HCT116 (cell line): ENCODE measurements at places on chromosomes 5 and 9. TPM values are rescaled to one million over a fixed set of nuclear protein-coding genes. Genes with fewer than 3 reads are reported as not detected.

DNA sequence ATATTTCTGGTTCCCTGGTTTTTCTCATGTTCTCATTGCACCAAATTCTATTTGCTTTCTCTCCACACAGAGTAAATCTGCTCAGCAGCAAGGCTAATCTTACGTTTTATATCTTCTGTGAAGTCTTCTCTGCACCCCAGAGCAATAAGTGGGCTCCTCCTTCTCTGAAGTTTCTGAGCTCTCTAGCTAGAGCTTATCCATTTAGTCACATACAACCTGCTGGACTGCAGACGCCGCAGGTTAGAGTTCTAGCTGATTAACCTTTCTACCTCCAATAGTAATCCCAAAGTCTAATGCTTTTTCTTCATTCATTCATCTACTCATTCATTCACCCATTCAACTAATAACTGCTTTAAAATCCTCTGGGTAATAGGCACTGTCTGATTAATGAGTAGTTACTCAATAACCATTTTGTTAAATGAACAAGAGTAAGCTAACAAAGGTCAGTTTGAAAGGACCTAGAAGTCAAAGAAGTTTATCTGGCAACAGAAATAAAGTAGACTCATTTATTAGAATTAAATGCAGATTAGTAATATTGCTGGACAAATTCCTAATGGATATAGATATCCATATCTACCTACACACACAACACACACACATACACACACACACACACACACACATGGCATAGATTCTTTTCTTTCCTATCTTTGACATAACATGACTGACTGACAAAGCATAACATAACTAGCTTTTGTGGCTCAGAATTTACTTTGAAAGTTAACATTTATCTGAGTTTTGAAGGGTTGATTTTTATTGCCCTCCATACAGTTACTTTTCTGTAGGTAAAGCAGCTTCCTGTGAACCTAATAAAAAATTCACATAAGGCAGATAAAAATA, 984.6 kb upstream of the SEMA6A start:
- no peaks in the 10 kb centered on the region for H3K27me3 ChIP-seq
- no peaks in the 10 kb centered on the region for H3K4me1 ChIP-seq
- no peak overlapping the region for H3K27ac ChIP-seq
- H3K36me3 ChIP-seq = no peaks in the 10 kb centered on the region
- DNase-seq = no peak

GRCh38 chr5:132223861-132224260, 3.8 kb downstream of the P4HA2 start:
- DNase-seq = no peak
- peaks cover 37% of the 10 kb centered on the region for H3K4me1 ChIP-seq
- no peaks in the 10 kb centered on the region for H3K36me3 ChIP-seq

DNA sequence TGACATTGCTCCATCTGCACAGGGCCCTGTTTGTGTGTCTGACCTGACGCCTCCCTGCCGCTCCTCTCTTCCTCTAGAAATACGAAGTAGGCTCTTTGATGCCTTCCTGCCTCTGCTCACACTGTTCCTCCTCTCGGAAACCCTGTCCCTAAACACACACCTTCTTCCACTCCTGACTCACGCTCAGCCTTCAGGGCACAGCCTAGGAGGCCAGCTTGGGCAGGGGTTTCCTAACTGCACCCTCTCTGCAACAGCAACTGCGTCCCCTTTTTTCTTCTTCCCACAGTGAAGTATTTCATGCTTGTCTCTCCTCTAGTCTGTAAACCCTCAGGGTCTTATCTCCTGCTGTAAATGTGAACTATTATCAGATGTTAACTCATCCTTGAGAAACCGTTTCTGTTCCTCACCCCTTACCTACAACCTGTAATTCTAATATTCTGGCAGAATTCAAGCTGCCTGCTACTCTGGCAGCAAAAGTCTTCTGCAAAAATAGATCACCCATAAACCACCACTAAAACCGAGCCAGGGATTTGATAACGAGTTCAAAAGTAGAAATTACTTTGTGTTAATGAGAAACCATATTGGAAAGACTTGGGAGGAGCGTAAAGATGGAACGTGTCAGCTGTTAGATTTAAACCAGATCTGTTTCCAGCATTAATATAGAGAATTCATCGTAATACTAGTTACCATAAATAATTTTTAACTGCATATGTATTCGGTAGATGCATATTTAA, 100.2 kb downstream of the DAPK1 start:
- no peak overlapping the region for H3K27ac ChIP-seq
- 0 out of 2 replicates have a peak, but pooled peaks cover 4% of the 10 kb centered on the region for H3K27me3 ChIP-seq
- H3K4me1 ChIP-seq = no peaks in the 10 kb centered on the region
- H3K36me3 ChIP-seq = no peaks in the 10 kb centered on the region
- H3K4me3 ChIP-seq = no peak overlapping the region
- DNase-seq = no peak

GRCh38 chr5:115636008-115636407, 10.2 kb upstream of the TMED7 start:
- no peaks in the 10 kb centered on the region for H3K36me3 ChIP-seq
- no peak overlapping the region for H3K27ac ChIP-seq
- H3K4me3 ChIP-seq = no peak overlapping the region
- DNase-seq = no peak

DNA sequence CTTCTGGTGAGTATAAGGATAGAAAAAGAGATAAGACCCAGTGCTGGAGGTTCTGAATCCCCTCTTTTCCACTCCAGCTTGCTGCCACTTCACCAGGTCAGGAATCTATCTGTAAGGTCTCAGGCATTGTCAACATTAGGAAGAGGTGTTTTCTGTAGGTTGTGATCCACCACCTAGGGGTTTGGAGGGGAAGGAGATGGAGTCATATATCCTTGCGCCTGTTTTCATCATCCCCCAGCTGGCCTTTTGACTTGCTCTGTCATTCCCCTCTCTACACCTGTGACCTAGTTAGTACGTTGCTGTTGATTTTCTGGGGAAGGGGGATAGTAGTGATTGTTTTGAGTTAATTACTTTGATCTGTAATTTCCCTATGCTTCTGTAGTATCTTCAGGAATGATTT, 20.5 kb downstream of the SPINK5 start:
- DNase-seq = no peak
- H3K27me3 ChIP-seq = no peaks in the 10 kb centered on the region
- H3K36me3 ChIP-seq = no peaks in the 10 kb centered on the region
- H3K27ac ChIP-seq = no peak overlapping the region
- H3K4me1 ChIP-seq = no peaks in the 10 kb centered on the region

- H3K4me3 ChIP-seq = no peak overlapping the region
- H3K27me3 ChIP-seq = peaks cover 6% of the 10 kb centered on the region
- no peak overlapping the region for H3K27ac ChIP-seq
- H3K36me3 ChIP-seq = no peaks in the 10 kb centered on the region
Observed at GRCh38 chr9:87378676-87379075, 119.0 kb upstream of the DAPK1 start.

GRCh38 chr9:98306384-98307145, 51.1 kb upstream of the TBC1D2 start:
- H3K4me3 ChIP-seq = no peak overlapping the region
- no peaks in the 10 kb centered on the region for H3K27me3 ChIP-seq
- H3K4me1 ChIP-seq = peaks cover 7% of the 10 kb centered on the region; the same call in 1 of the 2 replicates
- H3K27ac ChIP-seq = no peak overlapping the region
- no peak for DNase-seq

GRCh38 chr5:131096774-131097710, 68.0 kb downstream of the HINT1 start:
- no peak for DNase-seq
- no peak overlapping the region for H3K27ac ChIP-seq
- H3K4me3 ChIP-seq = no peak overlapping the region

- DNase-seq = no peak
- H3K27me3 ChIP-seq = no peaks in the 10 kb centered on the region
- H3K36me3 ChIP-seq = no peaks in the 10 kb centered on the region
- no peak overlapping the region for H3K27ac ChIP-seq
- H3K4me1 ChIP-seq = no peaks in the 10 kb centered on the region
- no peak overlapping the region for H3K4me3 ChIP-seq
Observed at GRCh38 chr9:78903581-78903980, 606.7 kb downstream of the PSAT1 start.

DNA sequence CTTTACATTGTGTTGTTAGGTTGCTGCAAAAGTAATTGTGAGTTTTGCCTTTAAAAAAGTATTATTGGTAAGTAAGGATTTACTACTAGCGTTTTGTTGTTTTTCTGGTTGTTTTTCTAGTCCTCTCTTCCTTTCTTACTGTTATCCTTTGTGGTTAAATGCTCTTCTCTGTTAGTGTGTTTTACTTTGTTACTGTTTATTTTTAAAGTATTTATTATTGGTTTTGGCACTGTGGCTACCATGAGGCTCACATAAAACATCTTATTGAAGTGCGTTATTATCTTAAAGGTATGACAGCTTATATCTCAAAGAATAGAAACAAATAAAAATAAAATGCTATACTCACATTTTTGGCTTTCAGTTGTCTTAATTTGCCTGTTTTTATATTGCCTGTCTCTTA, 17.6 kb downstream of the DMXL1 start:
- H3K4me3 ChIP-seq = no peak overlapping the region
- H3K27me3 ChIP-seq = no peaks in the 10 kb centered on the region
- no peak for DNase-seq
- H3K36me3 ChIP-seq = no peaks in the 10 kb centered on the region
- no peaks in the 10 kb centered on the region for H3K4me1 ChIP-seq

GRCh38 chr5:34047143-34047542, 4.1 kb upstream of the C1QTNF3 start:
- no peaks in the 10 kb centered on the region for H3K4me1 ChIP-seq
- no peaks in the 10 kb centered on the region for H3K27me3 ChIP-seq

DNA sequence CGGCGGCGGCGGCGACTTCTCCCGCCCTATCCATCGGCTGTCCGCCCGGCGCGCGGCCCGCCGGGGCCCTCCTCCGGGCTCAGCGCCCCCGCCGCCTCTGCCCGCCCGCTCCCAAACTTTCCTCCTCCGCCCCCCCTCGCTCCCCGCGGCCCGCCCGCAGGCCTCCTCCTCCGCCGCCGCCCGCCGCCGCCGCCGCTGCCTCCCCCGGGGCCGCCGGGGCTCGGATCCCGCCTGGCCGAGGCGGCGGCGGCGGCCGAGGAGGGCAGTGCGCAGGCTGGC, 460 bp upstream of the PBX3 start:
- H3K4me3 ChIP-seq = no peak overlapping the region; the same call in 1 of the 2 replicates
- peak overlapping the region; percentile 50; the same call in 1 of the 2 replicates for H3K27ac ChIP-seq
- H3K4me1 ChIP-seq = peaks cover 23% of the 10 kb centered on the region
- DNase-seq = no peak
- no peaks in the 10 kb centered on the region for H3K27me3 ChIP-seq

- H3K4me1 ChIP-seq = peaks cover 5% of the 10 kb centered on the region; the same call in 1 of the 2 replicates
- DNase-seq = no peak
- no peak overlapping the region for H3K4me3 ChIP-seq
Observed at GRCh38 chr9:135802876-135803419, 101.0 kb downstream of the KCNT1 start.

- H3K36me3 ChIP-seq = no peaks in the 10 kb centered on the region
- no peak for DNase-seq
- H3K27me3 ChIP-seq = no peaks in the 10 kb centered on the region
- H3K4me1 ChIP-seq = peaks cover 20% of the 10 kb centered on the region
- no peak overlapping the region for H3K27ac ChIP-seq
- H3K4me3 ChIP-seq = no peak overlapping the region
Observed at GRCh38 chr5:89932771-89933181, 476.8 kb downstream of the CETN3 start.

GRCh38 chr9:3028535-3028934, 184.6 kb upstream of the PUM3 start:
- no peaks in the 10 kb centered on the region for H3K4me1 ChIP-seq
- DNase-seq = no peak

DNA sequence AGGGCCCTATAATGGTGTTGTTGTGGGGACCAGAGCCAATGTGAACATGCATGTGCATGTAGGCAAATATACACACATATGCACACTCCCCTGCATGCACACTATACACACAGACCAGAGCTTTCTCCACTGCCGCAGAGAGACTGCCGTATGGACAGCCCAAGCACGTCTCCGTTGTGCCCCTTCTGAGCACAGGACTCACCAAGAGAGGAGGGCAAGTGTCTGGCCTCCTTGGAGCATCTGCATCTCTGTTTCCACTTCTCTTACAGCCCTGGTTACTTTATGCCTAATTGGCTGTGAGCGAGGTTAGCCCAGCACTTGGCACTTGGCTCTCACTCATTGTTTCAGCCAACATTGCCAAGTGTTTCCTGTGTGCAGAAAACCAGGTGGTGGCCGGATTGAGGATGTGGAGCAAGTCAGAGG, 30.4 kb downstream of the CSF2 start:
- no peak for DNase-seq
- H3K27me3 ChIP-seq = no peaks in the 10 kb centered on the region
- no peaks in the 10 kb centered on the region for H3K36me3 ChIP-seq
- peaks cover 34% of the 10 kb centered on the region for H3K4me1 ChIP-seq
- H3K4me3 ChIP-seq = peak overlapping the region; percentile 26

- H3K36me3 ChIP-seq = no peaks in the 10 kb centered on the region
- no peak overlapping the region for H3K27ac ChIP-seq
- no peaks in the 10 kb centered on the region for H3K4me1 ChIP-seq
- H3K4me3 ChIP-seq = no peak overlapping the region
- H3K27me3 ChIP-seq = peaks cover 31% of the 10 kb centered on the region
Observed at GRCh38 chr5:159032656-159033350, 66.9 kb downstream of the EBF1 start.

- no peaks in the 10 kb centered on the region for H3K36me3 ChIP-seq
- H3K27me3 ChIP-seq = no peaks in the 10 kb centered on the region
- H3K27ac ChIP-seq = no peak overlapping the region
- H3K4me1 ChIP-seq = no peaks in the 10 kb centered on the region
Observed at GRCh38 chr5:41809128-41809527, 61.1 kb downstream of the OXCT1 start.

DNA sequence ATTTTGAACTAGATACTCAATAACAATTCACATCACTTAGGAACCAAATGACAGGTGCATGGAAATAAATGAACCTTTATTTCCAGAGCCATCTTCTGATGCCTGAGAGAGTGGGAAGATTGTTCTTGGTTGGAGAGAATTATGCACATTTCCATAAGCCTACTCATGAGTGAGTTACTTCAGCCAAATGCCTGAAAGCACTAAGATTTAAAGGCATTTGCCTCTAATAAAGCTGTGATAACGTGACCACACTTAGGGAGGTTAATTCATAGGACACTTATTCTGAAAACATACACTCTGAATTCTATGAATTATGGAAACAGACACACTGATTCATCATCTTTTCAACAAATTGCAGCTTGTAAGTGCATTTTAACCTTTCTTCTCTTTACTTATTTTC, 40.0 kb downstream of the KCTD16 start:
- no peak overlapping the region for H3K27ac ChIP-seq
- no peak overlapping the region for H3K4me3 ChIP-seq
- peaks cover 69% of the 10 kb centered on the region for H3K27me3 ChIP-seq
- H3K36me3 ChIP-seq = no peaks in the 10 kb centered on the region
- DNase-seq = no peak

GADD45G gene
- not detected for total RNA-seq

ZDHHC11 gene
- 17.0 TPM for total RNA-seq

MARVELD2 gene
- 21.6 TPM for total RNA-seq

GMCL2 gene
- not detected for total RNA-seq

RNF183 gene
- 0.12 TPM for total RNA-seq

ABLIM3 gene
- 14.3 TPM for total RNA-seq

ELOVL7 gene
- 20.0 TPM for total RNA-seq

NFIL3 gene
- total RNA-seq = 38.0 TPM

IFNA5 gene
- not detected for total RNA-seq

SVEP1 gene
- 0.15 TPM for total RNA-seq
